ENCODE measurements at places on chromosomes 2 and 18.

GRCh38 chr2:239954166-239955086, 70.7 kb downstream of the NDUFA10 start:
- DNase-seq, result no peak

DNA sequence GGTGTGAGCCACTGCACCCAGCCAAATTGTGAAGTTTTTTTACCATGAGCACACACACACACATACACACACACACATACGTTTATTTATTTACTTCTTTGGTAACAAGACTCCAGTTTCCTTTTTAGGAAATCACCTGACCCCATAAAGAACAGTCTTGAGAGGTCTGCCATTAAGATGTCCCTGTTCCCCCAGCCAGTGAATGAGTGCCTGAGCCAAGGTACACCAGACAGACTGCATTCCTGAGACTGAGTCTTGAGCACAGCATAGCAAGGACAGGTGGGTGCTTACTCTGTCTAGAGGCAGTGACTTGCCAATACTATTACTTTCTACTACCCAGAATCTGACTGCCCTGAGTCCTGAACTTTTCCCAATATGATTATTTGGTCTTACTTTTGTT, 167.2 kb upstream of the SATB2 start:
- no peak for DNase-seq

DNA sequence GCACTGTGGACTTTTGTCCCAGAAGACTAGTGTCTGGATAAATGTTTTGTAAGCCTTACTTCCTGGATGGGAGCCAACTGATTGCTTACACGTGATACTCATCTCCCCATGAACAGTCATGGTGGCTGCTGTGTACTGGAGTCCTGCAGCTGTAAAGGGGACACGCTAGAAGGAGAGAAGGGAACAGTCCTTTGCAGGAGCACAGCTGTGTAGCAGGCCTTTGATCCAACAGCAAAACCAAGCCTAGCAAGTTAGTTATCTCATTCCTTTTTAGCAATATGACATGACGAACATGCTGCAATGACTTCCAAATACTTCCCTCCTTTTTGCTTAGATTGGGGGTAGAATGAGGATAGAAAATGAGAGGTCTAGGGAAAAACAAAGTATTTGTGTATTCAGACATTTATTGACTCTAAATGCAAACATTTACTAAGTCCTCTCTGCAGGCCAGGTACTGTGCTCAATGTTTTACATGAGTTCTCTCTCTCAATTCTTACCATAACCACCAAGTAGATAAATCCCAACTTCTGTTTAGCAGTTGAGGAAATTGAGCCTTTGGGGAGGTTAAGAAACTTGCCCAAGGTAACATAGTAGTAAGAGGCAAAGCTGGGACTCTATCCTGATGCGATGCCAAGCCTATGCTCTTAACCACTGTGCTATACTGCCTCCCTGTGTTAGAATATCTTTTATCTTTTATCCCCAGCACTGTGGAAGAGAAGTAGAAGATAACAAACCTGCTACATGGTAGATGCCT, 55.4 kb upstream of the CD28 start:
- no peak for DNase-seq

DNA sequence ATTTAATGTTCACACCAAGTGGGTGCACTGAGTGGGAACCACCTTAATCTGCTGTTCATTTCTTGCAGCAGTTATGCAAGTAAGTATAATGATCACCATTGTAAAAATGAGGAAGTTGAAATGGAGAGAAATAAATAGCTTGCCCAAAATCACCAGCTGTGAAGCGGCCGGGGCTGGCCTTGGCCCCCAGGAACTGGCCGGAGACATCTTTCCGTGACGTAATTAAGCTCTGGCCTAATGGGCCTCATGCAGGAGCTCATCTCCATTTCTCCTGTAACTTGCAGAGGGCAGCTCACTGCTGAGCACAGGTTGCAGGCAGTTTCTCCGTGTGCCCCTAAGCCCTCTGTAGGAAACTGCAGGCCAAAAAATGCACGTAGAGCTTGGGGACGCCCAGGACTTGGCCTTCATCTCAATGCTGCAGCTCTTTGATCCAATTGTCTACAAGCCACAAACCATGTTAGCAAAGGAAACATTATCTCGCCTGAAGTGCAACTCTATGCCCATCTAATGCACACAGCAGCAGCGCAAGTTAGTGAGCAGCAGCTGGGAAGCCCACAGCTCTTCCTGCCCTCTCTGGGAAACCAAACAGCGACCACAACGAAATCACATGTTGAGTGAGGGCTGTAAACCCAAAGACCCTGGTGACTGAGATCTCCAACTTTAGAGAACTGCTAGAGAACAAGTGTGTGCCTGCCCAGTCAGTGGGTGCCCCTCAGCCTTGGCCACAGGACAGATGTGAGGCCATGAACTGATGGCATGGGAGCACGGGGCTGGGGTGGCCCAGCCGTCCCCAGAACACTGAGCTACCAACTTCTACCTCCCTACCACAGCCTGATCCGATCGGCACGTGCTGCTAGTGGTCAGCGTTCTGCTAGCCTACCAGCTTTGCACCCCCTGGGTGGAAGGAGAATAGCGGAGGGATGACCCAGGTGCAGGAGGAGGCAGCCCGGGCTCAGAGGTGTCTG, 28.8 kb downstream of the APCDD1 start:
- DNase-seq, result no peak

GRCh38 chr2:200219309-200220113, 87.0 kb upstream of the SPATS2L start:
- DNase-seq, result no peak

GRCh38 chr2:181430406-181431118, 26.6 kb upstream of the ITGA4 start:
- DNase-seq, result peak; percentile 30

DNA sequence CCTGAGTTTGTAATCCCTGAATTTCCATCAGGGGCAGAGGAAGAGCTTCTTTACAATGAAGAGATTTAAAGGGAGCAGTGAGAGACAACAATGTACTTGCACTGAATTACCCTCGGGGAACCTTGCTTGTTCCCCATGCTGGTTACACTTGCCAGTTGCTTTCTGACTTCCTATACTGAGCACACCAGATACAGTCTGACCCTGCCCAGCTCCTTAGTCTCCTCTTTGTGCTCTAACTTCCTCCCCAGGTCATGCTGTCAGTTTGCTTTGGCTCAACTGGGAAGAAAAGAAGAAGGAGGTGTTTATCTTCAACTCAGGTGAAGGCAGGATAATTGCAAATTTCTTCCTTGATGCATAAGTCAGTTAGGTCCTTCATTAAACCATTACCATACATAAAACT, 658.4 kb downstream of the NYAP2 start:
- DNase-seq, result no peak

DNA sequence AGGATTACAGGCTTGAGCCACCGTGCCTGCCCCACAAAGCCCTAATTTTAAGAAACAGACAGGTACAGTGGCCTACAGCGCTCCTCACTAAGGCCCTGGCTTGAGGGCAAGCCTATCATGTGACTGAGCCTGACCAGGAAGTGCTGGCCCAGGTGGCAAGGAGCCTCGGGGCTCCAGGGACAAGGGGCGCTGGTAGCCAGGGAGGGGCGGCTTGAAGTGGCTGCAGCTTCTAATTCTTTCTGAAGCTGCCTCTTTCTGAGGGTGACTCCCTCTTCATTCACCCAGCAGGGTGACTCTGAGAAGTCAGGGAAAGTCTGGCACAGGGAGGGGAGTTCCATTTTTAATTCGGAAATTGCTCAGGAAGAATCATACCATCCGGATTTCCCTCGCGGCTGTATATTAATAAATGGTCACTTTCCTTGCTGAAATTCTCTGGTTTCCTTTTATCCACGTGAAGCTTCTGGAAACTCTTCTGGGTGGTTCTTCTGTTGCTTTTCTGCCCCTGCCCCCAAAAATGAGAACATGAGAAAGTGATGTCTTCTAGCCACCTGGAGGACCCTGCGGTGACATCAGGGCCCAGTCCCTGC, 115.7 kb downstream of the FAM210A start:
- DNase-seq, result no peak

DNA sequence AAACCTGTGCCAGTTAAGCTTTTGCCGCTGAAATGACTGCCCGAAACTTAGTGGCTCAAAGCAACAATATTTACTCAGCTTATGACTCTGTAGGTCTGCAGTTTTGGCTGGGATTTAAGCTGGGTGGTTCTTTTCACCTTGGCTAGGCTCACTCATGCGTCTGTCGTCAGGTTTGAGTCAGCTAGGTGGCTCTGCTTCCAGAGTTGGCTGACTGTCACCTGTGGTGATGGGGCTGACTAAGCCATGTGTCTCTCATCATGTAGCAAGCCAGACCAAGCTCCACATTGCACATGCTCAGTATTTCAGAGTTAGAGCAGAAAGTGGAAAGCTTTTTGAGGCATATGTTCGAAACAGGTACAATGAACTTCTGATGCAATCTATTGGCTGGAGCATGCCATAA, 354.8 kb downstream of the MEIS1 start:
- DNase-seq, result no peak

- no peak for DNase-seq
Measured at GRCh38 chr2:790634-791245, 113.5 kb upstream of the TMEM18 start.

- DNase-seq, result no peak
Measured at GRCh38 chr2:235501673-235502031, 7.8 kb downstream of the AGAP1 start.

DNA sequence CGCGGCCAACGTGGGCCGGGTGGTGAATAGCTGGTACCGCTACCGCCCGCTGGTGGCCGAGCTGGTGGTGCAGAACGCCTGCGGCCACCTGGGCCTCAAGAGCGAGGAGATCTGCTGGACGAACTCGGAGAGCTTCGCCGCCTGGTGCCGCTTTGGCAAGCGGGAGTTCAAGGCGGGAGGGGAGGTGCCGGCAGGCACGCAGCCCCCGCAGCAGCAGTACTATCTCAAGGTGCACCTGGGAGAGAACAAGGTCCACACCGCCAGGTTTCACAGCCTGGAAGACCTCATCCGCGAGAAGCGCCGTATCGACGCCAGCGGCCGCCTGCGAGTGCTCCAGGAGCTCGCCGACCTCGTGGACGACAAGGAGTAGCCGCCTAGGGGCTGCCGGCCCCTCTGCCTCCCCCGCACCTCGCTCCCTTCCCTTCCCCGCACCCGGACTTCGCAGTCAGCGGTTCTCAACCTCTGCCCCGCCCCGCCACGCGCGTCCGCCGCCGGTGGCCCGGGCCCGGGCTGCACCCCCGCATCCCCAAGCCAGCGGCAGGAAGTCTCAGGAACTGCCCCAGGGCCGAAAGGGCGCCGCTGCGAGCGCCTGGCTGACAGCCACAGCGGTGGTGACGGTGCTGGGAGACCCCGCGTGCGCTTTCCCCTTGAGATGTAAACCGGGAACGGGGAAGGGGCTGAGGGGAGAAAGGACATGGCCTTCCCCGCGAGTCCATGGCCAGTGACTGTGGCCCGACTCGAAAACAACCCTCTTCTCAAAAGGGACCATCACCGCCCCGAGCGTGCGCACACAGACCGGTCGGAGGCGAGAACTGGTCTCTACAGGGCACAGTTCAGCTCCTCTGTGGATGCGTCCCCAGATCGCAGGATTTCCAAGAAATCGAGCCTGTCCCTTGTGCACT, 2.2 kb downstream of the LRATD1 start:
- DNase-seq, result peak; percentile 33

- DNase-seq, result no peak
Measured at GRCh38 chr2:172552547-172553291, 3.2 kb upstream of the PDK1 start.

DNA sequence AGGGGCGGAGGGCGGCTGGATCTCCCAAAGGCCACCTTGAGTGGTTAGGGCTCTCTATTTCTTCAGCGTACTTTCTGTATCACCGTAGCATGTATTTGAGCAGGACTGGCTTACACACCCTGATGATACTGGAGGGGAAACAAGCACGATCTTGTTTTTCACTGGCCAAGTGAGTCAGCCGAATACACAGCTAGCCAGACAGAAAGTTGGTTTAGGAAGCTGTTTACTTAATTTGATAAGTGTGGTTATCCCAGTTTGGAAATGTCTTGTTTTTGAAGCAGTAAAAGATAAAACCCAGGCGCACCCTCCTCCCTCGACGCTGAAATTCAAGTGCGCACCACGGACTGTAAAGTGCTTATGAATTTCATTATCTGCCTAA, 582 bp downstream of the RIOK3 start:
- DNase-seq, result no peak

GRCh38 chr2:12507295-12507694, 209.4 kb upstream of the TRIB2 start:
- peak; percentile 84 for DNase-seq

DNA sequence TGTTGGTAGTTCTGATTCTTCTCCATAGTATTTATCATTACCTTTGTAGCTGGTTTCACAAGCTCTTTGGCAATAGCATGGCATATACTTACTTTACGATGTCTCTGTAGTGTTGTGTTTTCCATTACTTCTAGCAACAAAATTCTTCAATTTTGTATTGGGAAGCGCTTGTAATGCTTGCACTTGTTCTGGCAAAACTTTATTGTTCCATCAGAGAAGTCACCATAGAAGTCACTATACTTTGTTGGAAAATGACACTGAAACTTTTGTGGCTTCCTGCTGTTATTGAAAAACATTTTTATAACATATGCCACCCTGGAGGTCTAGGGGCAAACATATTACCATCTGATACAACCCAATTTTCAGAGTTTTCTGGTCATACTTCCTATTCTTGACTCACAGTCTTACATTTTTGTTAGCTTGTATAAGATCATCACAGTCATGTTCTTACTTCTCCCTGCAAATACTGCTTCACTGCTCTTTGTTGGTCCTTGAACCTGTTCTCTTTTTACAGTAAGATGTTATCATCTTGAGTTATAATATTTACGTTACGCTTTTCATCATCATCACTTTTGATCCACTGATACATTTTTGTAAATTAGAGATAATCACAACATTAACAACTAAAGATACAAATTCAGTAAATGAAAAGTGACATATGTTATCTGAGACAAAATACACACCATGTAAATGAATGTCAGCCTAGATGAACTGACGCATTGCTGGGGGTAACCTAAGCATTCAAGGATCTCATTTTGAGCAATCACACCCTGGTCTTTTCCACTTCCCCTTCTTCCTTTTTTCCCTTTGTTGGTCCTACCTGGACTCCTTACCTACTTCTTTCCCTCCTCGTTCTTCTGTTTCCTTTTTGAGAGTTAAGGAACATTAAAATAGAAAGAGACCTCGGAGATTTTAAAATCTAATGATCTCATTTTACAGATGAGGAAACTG, 33.3 kb upstream of the CXCR4 start:
- no peak for DNase-seq

GRCh38 chr2:191018048-191018447, 4.1 kb upstream of the STAT1 start:
- DNase-seq, result no peak

DNA sequence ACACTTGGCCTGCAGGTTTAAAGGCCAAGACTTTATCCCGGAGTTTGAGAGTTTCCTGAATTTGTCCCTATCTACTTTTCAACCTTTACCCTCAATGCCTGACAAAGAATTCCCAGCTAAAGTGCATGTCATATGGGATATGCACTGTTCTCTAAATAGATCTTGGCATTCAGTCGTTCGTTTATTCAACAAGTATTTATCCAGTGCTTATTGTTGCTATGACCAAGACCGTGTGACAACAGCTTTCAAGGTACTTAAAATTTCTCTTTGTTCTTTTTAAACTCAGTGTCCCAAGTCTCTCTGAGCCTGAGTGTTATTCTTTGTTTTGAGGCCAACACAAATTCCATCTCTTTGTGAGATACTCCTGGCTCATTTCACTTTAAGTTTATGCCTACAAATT, 133.4 kb downstream of the RGPD3 start:
- no peak for DNase-seq

GRCh38 chr18:79591032-79591308, 88.6 kb upstream of the CTDP1 start:
- no peak for DNase-seq

- no peak for DNase-seq
Measured at GRCh38 chr18:52499016-52499415, 159.0 kb downstream of the DCC start.

All from activated T-cell treated with anti-CD3 and anti-CD28 coated beads, Interleukin-2, amount 50 U/mL, for 48 hours (primary cell).